Cerebellar nuclear complex (tissue), 1 donor: ENCODE measurements at places on chromosomes 16 and 17.

- DNase-seq: no peak
Measured at GRCh38 chr17:30950669-30951399, 20.0 kb upstream of the RNF135 start.

GRCh38 chr17:38361694-38362465 is 10.2 kb downstream of the SOCS7 start:
- DNase-seq: no peak

- no peak for DNase-seq
Measured at GRCh38 chr16:27242868-27243590, 25.5 kb downstream of the NSMCE1 start.

DNA sequence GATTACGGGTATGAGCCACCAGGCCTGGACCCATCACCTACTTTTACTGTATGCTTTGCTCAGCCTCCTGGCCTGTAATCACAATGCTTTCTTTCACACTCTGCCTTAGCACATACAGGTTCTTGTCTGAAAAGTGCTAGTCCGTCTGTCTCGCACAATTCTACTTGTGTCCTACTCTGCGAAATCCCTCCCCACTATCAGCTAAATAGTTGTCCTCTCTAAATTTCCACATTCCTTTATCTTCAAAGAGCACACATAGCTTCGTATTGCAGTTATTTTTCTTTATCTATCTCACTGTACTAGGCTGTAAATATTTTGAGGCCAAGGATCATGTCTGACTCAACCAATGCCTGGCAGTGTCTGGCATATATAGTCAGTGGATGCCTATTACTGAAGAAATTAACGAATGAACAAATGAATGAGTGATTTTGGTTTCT is 38.5 kb upstream of the ETV4 start:
- no peak for DNase-seq

DNA sequence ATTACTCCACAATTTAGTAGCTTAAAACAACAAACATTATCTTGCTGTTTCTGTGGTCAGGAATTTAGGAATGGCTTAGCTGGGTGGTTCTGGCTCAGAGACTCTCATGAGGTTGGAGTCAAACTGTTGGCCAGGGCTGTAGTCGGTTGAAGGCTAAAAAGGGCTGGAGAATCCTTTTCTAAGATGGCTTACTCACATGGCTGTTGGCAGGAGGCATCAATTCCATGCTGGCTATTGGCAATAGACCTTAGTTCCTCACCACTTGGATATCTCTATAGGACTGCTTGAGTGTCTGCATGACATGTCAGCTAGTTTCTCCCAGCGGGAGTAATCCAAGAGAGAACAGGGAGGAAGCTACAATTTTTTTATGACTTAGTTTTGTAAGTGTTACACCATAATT is 6.6 kb upstream of the EFCAB13 start:
- DNase-seq: no peak

DNA sequence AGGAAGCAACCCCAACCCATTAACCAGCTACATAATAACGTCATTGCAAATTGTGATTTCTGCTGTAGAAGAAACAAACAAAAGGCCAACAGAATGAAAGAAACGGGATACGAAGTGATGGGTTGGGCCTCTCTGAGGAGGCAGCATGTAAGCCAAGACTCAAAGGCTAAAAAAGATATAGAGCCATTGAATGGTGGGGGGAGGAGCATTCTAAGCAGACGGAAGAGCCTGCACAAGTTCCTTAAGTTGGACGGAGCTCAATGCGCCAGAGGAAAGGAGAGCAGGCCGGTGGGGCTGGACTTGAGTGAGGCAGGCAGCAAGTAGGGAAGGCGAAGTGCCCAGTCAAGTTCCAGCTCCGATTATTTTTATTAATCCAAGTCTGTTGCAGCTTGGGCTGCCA is 160.3 kb downstream of the SHISA9 start:
- DNase-seq: no peak

GRCh38 chr17:40458851-40459482 is 15.7 kb downstream of the IGFBP4 start:
- no peak for DNase-seq

DNA sequence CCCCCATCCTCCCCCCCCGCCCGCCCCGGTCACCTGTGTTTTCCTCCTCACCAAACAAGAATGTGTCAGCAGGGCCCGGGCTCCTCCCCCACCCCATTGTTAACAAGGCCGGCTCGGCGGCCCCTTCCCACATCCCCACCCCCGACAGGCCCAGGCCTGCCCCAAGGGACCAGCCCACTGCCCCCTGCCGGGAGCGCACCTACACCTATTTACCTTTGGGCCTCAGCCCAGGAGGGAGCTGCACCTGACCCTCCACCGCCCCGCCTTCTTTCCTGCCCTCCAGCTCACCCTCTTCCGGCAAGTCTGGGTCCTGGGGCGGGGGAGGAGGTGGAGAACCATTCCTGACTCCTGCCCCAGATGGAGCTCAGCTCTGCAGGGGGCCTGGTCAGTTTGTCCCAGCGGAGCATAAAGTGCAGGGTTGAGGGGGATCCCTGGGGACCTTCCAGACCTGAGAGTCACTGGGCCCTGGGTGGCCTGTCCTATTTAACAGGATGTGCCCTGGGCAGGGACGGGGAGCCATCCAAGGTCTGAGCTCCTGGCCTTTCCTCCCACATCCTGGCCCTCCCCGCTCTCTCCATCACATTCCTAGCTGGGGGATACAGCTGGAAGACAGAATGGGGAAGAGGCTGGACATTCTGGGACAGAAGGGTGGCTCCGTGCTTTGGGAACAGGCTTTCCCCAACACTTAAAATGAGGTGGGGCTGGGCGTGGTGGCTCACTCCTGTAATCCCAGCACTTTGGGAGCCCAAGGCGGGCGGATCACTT is 8.3 kb downstream of the FOXJ1 start:
- DNase-seq: no peak

DNA sequence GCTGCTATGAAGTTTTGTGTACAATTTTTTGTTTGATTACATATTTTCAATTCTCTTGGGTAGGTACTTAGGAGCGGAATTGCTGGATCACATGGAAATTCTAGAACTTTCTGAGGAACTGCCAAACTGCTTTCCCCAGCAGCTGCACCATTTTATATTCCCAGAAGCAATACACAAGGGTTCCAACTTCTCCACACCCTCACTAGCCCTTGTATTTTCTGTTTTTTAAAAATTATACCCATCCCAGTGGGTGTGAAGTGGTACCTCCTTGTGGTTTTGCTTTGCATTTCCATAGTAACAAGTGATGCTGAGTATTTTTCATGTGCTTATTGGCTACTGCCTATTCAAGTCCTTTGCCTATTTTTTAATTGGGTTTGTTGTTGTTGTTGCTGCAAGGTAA is 20.9 kb downstream of the NACA2 start:
- DNase-seq: no peak

DNA sequence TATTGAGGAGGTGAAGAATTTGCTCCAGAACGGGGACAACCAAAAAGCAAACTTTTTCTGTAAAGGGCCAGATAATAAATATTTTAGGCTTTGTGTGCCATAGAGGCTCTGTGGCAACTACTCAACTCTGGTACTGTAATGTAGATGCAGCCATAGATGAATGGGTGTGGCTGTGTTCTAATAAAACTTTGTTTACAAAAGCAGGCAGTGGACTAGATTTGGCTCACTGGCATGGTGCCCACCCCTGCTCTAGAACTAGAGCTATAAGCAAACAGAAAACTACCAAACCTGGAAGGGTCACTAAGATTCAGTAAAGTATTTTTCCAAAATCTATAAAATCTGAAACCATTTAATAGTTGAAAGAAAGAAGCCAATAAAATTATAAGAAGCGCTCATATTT is 24.6 kb upstream of the SMURF2 start:
- DNase-seq: no peak

- DNase-seq: no peak
Measured at GRCh38 chr16:4323071-4323844, 7.4 kb downstream of the GLIS2 start.

GRCh38 chr16:14172200-14172809 is 101.2 kb downstream of the MRTFB start:
- no peak for DNase-seq

- DNase-seq: no peak
Measured at GRCh38 chr16:16018705-16019104, 69.3 kb downstream of the ABCC1 start.

- DNase-seq: peak; percentile 51
Measured at GRCh38 chr17:68462381-68463210, 5.3 kb upstream of the WIPI1 start.

GRCh38 chr17:10549096-10549842 is at the start of gene MYH2:
TSS of gene MYH2 (minus strand) at chr17:10549658. CDS start at chr17:10547920, 1,738 bp downstream.
- no peak for DNase-seq

- no peak for DNase-seq
Measured at GRCh38 chr16:80407265-80407987, 133.4 kb upstream of the DYNLRB2 start.

DNA sequence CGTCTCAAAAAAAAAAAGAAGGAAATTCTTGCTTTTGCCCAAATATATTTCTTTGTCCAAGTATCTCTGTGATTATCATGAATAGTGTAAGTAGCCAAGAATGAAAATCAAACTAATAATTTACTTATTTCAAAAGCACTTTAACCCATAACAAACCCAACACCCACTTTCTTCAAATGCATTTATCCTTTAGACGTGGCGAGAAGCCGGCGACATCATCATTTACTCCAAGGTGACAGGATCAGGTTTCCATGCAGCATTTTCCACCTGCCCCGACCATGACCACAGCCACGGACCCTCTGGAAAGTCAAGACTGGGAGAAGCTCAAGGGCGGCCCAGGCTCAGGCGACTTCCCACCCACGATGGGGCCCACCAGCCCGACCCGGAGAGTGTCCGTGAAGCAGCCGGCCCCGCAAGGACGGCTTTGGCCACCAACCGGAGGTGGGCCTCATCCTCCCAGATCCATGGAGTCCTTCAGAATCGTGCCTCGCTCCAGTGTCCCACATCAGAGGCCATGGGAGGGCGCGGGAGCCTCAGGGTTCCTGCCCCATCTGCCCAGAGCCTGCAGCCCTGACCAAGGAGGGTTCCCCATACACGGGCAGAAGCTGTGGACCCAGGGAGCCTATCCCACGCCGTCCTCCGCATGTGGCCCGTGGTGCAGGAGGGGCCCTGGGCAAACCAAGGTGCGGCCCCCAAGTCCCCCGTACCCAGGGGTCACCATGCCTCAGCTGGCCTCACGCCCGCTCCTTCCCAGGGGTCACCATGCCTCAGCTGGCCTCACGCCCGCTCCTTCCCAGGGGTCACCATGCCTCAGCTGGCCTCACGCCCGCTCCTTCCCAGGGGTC is 18.7 kb downstream of the UTS2R start:
- no peak for DNase-seq

- no peak for DNase-seq
Measured at GRCh38 chr16:64534180-64534780, 587.6 kb downstream of the CDH11 start.

DNA sequence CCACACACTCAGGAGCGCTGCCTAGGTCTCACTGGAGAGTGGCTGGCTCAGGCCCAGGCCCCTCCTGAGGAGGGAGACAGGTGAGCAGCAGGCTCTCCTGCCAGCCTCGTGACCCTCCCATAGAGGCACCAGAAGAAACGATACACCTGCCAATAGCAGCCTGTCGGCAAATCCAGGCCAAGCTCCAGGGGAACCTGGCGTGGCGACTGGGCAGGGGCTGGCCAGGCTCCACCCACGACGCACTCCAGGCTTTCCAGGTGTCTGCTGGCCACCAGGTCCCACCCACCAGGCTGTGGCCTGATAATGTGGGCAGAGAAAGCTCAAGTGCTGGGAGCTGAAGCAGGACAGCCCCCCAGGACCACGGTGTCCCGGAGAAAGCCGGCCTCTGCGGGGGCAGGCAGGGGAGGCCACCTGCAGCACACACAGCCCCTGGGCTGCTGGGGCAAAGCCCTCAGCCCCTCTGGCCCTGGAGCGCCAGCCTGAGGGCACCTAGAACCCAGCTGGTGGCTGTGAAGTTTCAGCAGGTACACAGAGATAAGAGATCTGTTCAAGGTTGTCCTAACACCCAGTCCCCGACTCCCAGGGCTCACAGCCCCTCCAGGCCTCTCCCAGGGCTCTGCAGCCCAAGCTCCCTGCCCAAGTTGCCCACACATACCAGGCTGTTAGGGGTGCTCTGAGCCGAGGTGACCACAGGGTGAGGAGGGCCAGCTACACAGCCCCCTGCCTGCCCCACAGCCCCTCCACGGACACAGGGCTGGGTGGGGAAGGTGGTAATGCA is 2.4 kb downstream of the PGAP6 start:
- DNase-seq: peak; percentile 57

GRCh38 chr17:37698911-37699255 is 46.0 kb downstream of the HNF1B start:
- DNase-seq: no peak

GRCh38 chr17:8221663-8222379 is 11.4 kb upstream of the AURKB start:
- DNase-seq: peak; percentile 46

DNA sequence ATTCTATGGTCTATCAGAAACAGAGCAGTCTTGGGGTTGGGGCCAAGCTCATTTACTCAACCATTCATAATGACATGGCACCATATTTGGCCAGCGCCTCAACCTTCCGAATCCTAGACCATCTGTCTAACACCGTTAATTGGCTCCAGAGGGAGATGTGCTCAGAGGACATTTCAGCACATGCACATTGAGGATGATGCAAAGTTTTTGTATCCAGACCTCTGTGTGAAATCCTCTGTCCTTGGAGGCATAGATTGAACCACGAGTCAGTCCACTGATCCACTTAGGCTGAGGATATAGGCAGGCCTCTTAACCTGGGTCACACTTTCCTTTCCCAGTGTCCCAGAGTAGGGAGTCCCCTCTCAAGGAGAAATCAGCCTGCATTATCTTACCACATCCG is 85.5 kb downstream of the SHISA6 start:
- DNase-seq: no peak

DNA sequence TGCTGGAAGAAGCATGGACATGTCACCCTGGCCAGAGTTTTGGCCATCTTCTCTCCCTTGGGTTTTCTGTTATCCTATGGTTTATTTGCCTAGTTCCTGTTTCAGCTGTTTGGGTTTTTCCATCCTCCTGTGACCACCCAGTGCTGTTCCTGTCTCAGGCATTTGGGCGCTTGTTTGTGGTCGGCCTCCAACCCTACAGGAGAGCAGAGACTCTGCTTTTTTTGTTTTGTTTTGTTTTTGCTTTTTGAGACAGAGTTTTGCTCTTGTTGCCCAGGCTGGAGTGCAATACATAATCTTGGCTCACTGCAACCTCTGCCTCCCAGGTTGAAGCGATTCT is 3.3 kb upstream of the ZC3H7A start:
- DNase-seq: no peak
